ENCODE measurements at places on chromosomes 13 and 19. TPM values are rescaled to one million over a fixed set of nuclear protein-coding genes. Genes with fewer than 3 reads are reported as not detected.

DNA sequence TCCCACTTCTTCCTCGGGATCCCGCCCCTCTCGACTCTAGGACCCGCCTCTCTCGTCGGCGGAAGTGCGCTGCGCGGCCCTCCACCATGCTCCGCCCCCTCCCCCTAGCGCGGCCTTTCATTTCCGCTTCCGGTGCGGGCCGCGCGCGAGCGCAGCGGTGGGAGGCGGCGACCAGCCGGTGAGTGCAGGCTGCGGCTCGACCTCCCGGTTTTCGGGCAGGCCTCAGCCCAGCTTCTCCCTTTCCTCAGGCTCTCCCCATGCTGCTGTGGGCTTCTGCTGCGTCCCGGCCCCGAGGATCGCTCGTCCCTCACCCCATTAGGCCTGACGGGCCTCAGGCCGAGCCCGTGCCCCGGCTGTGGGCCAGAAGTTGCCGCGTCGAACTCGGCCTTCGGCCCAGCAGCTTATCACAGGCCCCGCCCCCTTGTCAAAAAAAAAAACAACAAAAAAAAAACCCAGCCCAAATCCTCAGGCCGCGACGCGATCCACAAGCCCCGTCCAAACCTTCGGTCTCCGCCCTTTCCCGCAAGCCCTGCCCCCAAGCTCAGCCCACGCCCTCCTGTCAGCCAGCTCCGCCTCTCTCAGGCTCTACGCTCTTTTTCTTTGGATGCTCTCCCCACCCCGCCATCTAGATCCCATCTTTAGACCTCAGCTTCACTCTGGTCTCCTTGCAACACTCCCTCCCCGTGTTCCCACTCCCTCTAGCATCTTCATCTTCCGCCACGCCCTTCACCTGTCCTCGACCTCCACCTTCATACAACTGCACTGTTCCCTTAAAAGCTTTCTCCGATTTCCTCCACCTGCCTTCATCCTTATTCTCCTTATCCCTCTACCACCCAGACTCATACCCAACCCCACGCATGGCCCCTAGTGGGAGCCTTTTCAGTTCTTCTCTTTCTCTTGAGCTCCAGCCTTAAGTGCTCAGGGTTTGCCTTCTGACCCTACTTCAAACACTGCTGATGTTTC lies at the start of gene CLASRP:
CLASRP (plus strand) TSS at position 115 of the 963 bp plus-strand sequence. CDS start 1,168 bp downstream, outside the sequence.
- DNase-seq, result peak; percentile 94

- no peak for DNase-seq
These were observed 15.5 kb downstream of the SIX5 start for GRCh38 chr19:45753548-45753947.

DNA sequence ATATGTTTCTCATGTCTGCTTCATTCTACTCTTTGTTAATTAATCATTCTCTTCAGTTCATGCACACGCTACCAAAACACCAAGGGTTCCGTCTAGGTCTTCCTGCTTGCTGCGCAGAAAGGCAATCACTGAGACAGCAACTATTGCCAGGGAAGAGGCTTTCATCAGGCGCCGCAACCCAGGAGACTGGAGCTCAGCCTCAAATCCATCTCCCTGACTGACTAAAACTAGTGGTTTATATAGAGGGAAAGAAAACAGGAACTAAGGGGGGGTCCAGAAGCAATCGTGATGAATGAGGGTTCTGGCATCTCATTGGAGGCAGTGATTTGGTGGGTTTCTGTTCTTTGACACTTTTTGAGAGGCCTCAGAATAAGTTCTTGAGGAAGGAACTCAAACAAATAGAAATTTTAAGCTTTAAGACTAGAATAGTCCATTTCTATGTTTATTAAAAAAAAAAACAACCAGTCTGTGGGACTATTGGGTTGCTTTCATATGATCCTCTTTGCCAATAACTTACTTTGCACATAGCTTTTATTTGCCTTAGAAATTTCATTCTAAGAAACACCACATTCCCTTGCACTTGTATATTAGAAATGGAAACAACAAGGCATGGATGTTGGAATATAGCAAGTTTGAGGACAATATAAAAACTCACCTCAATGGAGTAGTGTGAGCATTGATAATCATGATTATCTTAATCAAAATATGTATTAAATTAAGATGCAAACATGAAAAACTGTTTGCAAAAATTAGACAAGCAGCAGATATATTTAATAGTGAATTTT lies 691.2 kb upstream of the GPC6 start:
- no peak for DNase-seq

DNA sequence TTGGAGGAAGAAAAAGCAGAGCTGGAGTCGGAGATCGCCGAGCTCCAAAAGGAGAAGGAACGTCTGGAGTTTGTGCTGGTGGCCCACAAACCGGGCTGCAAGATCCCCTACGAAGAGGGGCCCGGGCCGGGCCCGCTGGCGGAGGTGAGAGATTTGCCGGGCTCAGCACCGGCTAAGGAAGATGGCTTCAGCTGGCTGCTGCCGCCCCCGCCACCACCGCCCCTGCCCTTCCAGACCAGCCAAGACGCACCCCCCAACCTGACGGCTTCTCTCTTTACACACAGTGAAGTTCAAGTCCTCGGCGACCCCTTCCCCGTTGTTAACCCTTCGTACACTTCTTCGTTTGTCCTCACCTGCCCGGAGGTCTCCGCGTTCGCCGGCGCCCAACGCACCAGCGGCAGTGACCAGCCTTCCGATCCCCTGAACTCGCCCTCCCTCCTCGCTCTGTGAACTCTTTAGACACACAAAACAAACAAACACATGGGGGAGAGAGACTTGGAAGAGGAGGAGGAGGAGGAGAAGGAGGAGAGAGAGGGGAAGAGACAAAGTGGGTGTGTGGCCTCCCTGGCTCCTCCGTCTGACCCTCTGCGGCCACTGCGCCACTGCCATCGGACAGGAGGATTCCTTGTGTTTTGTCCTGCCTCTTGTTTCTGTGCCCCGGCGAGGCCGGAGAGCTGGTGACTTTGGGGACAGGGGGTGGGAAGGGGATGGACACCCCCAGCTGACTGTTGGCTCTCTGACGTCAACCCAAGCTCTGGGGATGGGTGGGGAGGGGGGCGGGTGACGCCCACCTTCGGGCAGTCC lies 5.0 kb downstream of the FOSB start:
- no peak for DNase-seq

- DNase-seq, result no peak
These were observed 385.9 kb upstream of the SPRY2 start for GRCh38 chr13:80726868-80727267.

DNA sequence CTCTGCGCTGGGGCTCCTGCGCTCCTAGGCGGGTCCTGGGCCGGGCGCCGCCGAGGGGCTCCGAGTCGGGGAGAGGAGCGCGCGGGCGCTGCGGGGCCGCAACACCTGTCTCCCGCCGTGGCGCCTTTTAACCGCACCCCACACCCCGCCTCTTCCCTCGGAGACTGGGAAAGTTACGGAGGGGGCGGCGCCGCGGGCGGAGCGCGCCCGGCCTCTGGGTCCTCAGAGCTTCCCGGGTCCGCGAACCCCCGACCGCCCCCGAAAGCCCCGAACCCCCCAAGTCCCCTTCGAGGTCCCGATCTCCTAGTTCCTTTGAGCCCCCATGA lies at the start of gene GJB2:
GJB2 (minus strand) TSS at position 103 of the 326 bp plus-strand sequence. CDS start 3,357 bp downstream, outside the sequence.
- DNase-seq, result peak; percentile 76

- no peak for DNase-seq
These were observed 20.7 kb downstream of the CLDN10 start for GRCh38 chr13:95573221-95573620.

DNA sequence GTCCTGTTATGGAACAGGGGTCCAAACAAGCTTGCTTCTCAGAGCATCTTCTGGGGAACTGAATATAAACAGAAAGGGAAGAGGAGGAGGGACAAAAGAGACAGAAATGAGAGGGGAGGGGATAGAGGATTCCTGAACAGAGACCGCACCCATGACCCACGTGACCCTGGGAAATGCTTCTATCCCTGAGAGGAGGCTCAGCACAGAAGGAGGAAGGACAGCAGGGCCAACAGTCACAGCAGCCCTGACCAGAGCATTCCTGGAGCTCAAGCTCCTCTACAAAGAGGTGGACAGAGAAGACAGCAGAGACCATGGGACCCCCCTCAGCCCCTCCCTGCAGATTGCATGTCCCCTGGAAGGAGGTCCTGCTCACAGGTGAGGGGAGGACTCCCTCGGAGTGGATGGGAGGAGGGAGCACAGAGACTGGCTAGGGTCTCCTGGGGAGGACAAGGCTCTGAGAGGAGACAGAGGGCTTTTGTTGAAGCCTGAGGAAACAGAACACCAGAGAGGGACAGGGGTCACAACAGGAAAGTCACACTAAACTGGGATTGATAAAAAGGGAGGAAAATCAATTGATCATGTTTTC lies at the start of gene CEACAM6:
CEACAM6 (plus strand) TSS at position 203 of the 586 bp plus-strand sequence; CDS start at position 312, 109 bp downstream.
- DNase-seq, result peak; percentile 71

DNA sequence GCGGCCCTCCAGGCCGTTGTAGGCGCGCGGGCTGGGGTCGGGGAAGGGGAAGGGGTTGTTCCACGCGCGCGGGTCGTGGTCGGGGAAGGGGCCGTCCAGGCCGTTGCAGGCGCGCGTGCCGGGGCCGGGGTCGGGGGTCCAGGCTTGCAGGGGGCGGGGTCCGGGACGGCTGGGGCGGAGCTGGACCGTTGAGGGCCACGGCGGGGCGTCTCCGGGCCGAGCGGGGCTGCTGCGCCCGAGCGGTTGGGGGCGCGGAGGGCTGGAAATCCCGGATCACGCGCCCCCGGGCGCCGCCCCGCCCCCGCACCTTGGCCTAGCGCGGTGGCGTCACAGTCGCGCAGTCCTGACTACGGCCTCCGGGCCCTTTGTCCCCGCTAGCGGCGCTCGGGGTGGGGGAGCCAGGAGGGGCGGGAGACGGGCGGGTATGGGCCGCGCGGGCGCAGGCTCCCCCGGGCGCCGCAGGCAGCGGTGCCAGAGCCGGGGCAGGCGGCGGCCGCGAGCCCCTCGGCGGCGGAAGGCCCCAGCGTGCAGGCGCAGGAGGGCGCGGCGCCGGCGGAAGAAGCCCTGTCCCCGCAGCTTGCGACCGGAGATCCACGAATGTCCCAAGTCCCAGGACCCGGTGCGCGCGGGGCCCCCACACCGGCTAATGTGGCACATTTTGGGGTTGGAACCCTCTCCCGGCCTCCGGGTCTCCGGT lies 665 bp downstream of the GPX4 start:
- peak; percentile 89 for DNase-seq

DNA sequence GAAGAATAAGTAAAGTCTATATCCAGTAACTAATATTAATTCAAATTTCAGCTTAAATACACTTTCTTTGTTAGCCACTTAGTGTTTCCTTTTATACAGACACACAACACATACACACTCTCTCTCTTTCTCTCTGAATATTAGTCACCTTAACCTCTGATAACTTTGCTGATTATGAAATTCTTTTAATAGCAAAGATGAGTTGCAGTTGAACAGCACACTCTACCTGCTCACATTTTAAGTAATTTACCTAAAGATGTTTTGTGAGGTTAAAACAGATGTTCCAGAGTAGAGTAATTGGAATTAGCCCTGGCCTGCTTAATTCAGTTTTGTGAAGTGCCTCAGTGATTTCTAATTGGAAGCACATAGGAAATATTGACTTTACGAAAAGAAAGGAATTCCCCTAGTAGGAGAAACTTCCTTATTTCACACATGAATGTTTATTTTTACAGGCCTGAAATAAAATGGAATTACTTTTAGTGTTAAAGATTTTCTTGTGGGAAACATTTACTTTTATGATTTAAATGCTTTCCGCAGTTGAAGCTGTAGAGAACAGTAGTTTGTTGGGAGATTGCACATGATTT lies 184.3 kb downstream of the MYO16 start:
- DNase-seq, result no peak

- DNase-seq, result no peak
These were observed 31.2 kb downstream of the CYP4F2 start for GRCh38 chr19:15866636-15867035.

- no peak for DNase-seq
These were observed 49.7 kb downstream of the UBL3 start for GRCh38 chr13:29800687-29801086.

GRCh38 chr13:111573801-111574200 lies 253.4 kb downstream of the TEX29 start:
- DNase-seq, result no peak

DNA sequence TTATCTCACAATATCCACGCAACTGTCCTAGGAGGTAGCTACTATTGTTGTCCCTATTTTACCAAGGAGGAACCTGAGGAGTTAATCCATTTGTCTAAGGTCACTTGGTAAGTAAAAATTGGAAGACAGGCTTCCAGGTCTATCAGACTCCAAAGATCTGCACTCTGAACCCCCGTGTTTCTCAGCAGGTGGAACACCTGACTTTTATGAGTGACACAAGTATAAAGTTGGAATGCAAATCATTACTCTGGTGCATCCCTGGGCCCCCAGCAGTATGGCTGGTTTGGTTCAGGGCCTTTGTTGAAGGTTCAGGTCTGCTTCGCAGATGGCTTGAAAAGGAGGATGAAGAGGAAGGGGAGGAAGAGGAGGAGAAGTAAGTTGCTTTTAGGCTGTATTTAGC lies 46.0 kb downstream of the RGCC start:
- no peak for DNase-seq

- DNase-seq, result no peak
These were observed 151.3 kb downstream of the LMO7 start for GRCh38 chr13:75787249-75787928.

DNA sequence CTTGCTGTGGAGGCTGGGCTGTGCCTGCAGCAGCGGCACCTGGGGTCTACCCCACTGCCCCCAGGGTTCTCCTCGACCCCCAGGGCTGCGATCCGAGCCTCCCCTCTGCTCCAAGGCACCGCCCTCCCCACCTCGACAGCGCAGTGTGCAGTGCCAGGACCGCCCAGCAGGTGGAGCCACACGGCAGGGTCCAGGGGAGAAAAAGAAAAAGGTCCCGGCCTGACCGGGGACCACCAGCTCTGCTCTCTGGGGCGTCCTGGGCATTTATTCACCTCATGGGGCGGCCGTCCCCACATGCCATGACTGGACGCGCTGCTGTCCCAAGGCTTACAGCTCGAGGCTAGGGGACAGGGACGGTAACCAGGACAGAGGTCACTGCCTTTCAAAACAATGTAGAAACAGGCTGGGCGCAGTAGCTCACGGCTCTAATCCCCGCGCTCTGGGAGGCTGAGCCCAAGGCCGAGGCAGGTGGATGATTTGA lies 10.6 kb downstream of the REXO1 start:
- no peak for DNase-seq

GRCh38 chr19:6856749-6857372 lies 30.5 kb upstream of the ADGRE1 start:
- DNase-seq, result no peak

DNA sequence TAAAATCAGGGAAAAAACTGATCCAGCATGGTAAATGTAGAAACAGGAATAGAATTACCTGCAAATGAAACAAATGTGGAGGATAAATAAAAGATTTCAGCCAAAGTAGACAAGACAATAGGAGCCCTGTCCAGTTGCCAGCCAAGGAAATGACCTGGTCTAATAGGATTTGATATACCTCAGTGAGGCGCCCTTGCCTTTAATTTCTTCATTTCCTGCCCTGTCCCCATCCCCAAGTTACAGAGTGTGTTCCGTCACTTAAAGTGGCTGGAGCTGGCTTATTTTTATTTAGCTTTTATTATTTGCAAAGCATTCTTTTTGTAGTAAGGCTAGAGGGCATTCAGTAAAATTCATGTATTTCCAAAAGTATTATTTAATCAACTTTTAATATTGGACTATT lies 1022.0 kb downstream of the EFNB2 start:
- no peak for DNase-seq

GRCh38 chr19:41476583-41476982 lies 33.6 kb downstream of the ERICH4 start:
- DNase-seq, result no peak

GRCh38 chr13:71437704-71438103 lies 429.3 kb downstream of the DACH1 start:
- no peak for DNase-seq

Gene PRSS57
- total RNA-seq, result not detected

Gene PSG1
- not detected for total RNA-seq

Gene HRC
- 0.73 TPM for total RNA-seq

Gene MYADM
- 47.0 TPM for total RNA-seq

Gene MBD3L3
- not detected for total RNA-seq

Gene PEG3
- total RNA-seq, result 27.2 TPM

Gene TBXA2R
- total RNA-seq, result 1.1 TPM

Gene SERTM1
- total RNA-seq, result not detected

Gene LILRB2
- 9.6 TPM for total RNA-seq

Gene KCNRG
- 1.1 TPM for total RNA-seq
